Effector CD8-positive, alpha-beta T cell (primary cell): ENCODE measurements at places on chromosomes 7 and 10.

DNA sequence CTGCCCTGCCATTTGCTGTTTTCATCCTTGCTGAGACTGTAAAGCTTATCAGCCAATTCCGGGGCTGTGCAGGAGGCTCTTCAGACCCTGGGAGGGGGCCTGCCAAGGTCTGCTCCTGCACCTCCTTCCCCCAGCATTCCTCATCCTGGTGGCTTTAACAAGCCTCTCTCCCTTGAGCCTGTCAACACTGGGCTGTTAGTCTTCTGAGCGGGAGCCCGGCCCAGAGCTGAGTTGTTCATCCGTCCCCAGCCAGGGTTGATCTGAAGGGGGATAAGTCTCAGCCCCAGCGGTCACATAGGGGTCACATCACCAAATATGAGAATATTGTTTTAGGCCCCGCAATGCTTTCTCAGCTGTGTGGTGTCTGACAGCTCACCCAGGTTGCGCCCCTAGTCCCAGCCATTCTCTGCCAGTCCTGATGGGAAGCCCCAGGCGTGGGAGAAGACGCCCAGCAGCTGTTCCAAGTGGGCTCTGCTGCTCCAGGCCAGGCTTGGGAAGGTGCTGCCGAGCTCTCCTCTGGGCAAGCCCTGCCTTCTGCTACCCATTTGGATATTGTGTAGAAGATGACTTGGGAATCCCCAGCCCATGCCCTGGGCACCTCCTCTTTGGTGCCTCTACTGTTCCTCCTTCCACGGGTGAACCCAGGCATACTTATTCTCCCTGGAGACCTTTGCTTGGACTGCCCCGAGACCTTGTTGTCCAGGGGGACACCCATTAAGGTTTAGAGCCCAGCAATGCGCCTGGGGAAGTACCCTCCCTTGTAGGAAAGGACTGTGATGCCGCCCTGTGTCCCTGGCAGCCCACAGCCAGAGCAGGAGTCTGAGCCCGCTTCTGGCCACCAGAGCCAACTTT, 23.5 kb upstream of the TRIM8 start:
- DNase-seq, result no peak

- DNase-seq, result no peak
Observed at GRCh38 chr7:80879849-80880248, 39.0 kb downstream of the SEMA3C start.

DNA sequence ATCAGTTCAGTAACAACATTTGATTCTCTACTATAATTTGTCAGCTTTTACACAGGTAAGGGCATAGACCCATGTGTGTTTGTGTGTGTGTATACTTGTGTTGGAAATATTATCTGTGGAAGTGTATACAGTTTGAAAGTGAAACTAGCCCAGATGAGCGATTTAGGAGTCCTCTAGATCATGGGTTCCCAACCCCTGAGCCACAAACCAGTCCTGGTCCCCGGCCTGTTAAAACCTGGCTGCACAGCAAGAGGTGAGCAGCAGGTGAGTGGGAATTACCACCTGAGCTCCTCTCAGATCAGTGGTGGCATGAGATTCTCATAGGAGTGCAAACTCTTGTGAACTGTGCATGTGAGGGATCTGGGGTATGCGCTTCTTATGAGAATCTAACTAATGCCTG, 1221.5 kb upstream of the SORCS1 start:
- no peak for DNase-seq

DNA sequence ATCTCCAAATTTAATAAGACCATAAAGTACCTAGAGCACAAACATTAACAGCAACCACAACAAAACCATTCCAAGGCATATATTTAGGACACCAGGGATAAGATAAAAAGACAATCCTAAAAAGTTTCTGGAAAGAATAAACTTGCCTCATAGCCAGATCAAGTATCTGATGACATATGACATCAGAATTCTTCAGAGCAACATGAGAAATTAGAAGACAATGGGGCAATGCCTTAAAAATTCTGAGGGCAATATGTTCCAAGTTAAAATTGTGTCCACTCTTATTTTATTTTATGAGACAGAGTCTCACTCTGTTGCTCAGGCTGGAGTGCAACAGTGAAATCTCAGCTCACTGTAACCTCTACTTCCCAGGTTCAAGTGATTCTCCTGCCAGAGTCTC, 2.8 kb downstream of the EFCAB10 start:
- DNase-seq, result no peak

- DNase-seq, result no peak
Observed at GRCh38 chr10:76697923-76698322, 939.7 kb downstream of the KCNMA1 start.

GRCh38 chr7:45867471-45867870, 5.4 kb downstream of the CCDC201 start:
- no peak for DNase-seq

GRCh38 chr10:85888004-85888403, 478.6 kb downstream of the GRID1 start:
- no peak for DNase-seq

- no peak for DNase-seq
Observed at GRCh38 chr7:44147026-44147991, 6.2 kb upstream of the MYL7 start.
